ENCODE measurements at places on chromosomes 1 and 21.
A peak's percentile ranks its signal among the peaks of the same experiment; 100 is the strongest.

- DNase-seq: no peak
These were observed 12.4 kb downstream of the IBA57 start for GRCh38 chr1:228177721-228178710.

DNA sequence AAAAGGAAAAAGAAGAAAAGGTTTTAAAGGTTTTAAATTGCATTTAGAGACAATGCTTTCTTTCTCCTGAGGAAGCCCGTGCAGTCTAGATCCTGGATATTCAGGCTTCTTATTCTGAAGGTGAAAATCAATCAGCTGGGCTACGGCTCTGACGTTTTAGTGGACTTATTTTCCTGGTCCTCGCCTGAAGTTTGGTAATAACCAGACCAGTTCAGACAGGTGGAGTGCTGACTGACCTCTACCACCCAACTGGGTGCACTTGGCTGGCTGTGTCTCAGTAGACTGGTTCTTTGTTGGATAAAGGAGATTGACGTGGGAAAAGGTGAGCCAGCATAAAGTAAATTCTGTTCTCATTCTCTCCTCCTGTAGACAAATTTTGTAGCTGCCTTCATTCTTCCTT, 7.2 kb upstream of the ATP1A1 start:
- no peak for DNase-seq

GRCh38 chr1:152458384-152459185, 44.5 kb upstream of the CRNN start:
- DNase-seq: peak; percentile 80

- no peak for DNase-seq
These were observed 89.7 kb downstream of the ADARB1 start for GRCh38 chr21:45164124-45164511.

GRCh38 chr1:162389021-162389818, 7.7 kb downstream of the C1orf226 start:
- DNase-seq: peak; percentile 88

GRCh38 chr1:28501925-28502324, 3.9 kb upstream of the RCC1 start:
- no peak for DNase-seq

- DNase-seq: no peak
These were observed 6.4 kb downstream of the IL6R start for GRCh38 chr1:154411525-154411924.

- no peak for DNase-seq
These were observed 18.9 kb downstream of the GPR137B start for GRCh38 chr1:236161230-236161629.

GRCh38 chr1:156097499-156098178, 15.4 kb upstream of the MEX3A start:
- no peak for DNase-seq

DNA sequence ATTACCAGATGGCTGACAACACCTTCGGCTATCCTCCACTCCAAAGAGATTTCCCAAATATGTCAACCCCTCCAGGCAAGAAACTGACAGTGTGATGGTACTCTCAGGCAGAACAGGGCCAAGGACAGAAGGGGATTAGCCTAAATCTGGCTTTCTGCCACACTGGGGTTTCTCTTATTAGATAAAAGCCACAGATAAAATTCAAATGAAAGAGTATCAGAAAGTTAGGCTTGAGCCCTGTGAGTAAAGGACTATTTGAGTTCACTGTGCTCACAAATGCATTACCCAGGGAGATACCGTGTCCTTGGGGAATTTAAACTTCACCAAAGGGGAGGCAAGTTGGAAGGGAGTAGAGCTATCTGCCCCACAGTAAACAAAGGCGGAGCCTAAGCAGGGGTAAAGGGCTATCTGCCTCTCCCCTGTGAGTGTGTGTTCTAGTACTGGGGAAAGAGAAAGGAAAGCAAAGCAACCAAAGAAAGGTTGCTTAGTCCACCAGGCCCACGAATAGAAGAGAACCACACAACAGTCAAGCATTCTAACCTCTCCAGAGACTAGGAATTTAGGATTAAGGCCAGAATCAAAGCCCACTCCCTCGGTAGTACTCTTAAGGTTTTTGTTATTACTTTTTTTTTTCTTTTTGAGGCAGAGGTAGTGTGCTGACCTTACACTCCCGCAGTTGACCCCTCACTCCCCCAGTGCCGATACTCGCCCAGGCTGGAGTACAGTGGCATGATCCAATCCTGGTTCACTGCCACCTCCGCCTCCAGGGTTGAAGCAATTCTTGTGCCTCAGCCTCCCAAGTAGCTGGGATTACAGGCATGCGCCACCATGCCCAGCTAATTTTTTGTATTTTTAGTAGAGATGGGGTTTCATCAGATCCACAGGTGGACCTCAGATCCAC, 12.7 kb downstream of the TPM3 start:
- no peak for DNase-seq

DNA sequence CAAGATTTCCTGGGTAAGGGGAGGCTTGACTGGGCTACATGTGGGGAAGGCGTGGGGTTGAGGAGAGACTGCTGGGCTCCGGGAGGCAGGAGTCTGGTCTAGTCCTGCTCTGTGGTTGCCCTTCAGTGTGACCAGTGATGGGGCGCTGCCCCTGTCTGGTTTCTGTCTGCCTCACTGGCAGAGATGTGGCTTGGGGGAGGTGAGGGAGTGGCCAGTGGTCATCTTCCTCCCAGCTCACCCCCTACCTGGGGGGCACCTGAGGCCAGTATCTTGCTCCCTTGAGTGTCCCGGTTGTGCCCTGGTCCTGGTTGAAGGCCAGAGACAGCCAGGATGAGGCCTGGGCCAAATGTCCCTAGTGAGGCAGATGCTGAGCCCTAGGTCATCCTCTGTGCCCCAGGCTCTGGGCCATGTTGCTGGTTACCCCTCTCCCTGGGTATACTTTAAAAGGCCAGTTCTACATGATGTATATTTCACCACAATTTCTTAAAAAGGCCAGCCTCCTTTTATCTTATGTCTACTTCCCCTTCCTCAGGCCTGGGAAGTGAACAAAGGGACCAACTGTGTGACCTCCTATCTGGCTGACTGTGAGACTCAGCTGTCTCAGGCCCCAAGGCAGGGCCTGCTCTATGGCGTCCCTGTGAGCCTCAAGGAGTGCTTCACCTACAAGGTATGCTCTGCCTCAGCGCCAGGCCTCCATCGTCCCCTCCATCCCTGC, 10.5 kb downstream of the FAAH start:
- DNase-seq: no peak

DNA sequence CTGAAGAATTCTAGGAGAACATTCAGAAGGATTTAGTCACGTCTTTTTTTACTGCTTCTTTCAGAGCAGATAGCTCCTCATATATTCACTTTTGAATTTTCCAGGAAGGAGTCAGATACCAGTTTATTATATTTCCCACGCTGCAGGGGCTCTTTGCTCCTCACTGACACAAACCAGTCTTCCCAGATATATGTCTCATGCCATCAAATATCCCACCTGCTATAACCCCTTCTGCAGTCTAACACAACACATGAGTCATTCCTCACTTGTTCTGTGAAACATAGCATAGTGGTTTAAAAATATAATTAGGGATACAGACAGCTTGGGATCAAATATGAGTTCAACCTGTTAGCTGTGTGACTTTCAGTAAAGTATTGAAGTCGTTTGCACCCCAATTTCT, 251.7 kb upstream of the DPYD start:
- DNase-seq: no peak

- DNase-seq: no peak
These were observed 29.9 kb upstream of the PUM1 start for GRCh38 chr1:31095298-31095981.

DNA sequence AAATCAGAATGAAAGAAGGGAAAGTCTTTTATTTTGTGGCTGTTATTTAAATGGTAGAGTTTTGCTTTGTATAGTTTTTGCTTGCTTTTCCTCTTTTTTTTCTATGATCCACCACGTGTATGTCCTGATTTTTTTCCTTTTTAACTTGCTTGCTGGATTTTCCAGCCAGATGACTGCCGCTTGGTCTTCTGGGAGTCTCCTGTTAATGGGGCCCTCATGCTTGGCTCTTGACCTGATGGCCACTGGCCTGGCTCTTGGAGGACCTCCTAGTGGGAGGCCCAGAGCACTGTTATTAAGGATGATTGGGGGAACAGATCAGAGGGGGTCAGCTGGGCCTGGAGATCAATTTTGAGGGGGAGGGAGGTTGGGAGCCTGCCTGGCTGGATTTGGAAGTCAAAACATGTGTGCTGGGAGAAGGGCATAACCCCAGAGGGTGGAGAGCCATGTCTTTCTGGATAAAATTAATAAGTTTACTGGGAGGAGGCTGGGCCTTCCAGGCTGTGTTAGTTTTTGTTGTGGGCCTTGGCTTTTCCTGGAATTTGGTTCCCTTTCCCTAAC, 1.2 kb downstream of the FGGY start:
- DNase-seq: no peak

GRCh38 chr1:59901770-59902388, 24.7 kb downstream of the CYP2J2 start:
- no peak for DNase-seq

DNA sequence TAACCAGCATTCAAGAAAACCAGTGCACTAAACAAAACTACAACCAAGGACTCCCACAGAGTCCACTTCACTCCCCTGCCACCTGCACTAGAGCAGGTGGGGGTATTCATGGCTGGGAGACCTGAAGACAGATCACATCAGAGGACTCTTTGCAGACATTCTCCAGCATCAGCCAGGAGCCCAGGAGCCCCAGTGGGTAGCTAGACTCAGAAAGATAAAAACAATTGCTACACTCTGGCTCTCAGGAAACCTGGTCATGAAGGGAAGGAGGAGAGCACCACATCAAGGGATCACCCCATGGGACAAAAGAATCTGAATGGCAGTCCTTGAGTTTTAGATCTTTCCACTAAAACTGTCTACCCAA, 472.1 kb downstream of the PLPP3 start:
- DNase-seq: no peak

DNA sequence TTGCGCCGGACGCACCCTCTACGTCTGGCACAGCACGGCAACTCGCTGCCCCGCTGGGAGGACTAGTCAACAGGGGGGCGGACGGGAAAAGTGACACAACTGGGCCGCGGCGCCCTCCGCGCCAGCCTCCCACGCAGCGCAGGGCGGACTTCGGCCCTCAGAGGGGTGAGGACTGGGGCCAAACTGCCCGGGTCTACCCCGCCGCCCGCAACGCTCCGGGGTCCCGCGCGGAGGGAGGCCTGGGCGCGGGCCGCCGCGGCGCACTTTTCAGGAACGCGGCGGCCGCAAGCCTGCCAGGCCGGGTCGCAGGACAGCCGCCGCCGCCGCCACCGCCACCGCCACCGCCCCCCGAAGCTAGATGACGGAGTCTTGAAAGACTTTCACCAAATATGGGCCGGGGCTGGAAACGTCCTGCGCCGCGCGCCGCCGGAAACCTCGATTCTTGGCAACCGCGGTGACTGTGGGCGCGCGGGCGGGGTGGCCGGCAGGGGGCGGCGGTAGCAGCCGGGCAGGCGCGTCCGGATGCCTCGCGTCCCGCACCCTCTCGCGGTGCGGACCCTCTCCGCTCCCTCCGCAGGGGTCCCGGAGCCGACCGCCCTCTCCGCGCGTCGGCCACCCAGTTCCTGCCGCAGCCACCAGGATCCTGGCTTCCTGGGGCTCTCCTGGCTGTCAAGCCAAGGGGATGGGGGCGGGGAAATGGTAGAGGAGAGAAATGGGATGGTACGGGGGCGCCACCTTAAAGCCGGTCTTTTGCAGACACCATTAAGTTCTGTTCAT, 3.7 kb upstream of the CCN1 start:
- DNase-seq: peak; percentile 58

DNA sequence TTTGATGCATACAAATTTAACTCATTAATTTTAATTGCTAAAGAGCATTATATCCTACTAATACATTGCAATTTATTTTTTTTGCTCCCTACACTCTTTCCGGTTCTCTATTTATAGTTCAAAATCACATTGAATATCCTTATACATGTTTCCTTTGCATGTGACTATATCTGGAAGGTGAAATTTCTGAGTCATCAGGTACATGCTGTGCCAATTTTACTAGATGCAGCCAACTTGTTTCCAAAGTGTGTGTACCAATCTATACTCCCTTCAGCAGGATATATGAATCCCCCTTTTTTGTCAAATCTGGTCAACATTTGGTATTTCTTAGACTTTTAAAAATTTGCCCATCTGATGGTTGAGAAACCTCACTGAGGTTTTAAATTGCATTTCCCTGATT, 602.9 kb upstream of the CAMK1G start:
- no peak for DNase-seq

DNA sequence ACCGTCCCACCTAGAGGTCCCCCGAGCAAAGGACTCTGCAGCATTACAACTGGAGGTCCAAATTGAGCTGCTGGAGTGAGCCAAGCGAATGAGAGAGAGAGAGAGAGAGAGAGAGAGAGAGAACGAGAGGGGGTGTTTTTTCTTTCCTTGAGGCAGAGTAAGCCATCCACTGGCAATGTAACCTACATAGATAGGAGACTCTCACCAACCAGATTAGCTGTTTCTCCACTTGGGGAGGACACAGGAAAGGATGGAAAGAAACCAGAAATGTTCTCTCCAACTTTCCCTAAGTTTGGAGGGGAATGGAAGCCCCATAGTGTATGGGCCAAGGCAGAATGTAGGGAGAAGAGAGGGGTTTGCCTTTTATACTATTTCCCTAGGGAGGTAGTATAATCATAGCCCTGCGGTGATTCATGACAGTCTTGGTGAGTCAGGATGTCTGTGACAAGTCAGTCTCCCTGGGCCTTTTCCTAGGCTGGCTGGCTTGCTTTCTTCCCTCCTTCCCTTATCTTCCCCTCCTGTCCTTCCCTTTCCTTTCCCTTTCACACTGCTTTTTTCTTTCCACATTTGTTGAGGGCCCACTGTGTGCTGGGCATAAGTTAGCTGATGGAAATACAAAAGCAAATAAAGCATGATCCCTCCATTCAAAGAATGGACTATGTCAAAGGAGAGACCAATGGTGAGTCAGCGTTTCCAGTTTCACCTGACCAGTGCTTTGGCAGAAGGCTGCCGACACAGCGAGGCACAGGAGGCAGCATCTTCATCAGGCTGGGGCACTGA, 7.1 kb downstream of the FNDC7 start:
- no peak for DNase-seq
